Omental fat pad (tissue), 4 donors: ENCODE measurements at places on chromosomes 1 and 21. TPM values are rescaled to one million over a fixed set of nuclear protein-coding genes. Genes with fewer than 3 reads are reported as not detected.

- DNase-seq: no peak
Observed at GRCh38 chr1:153432874-153433681, 16.8 kb downstream of the S100A7A start.

GRCh38 chr1:53507116-53507820 is 48.1 kb downstream of the DMRTB1 start:
- DNase-seq: no peak

GRCh38 chr1:228917342-228917741 is 182.1 kb downstream of the RHOU start:
- DNase-seq: no peak

RAP1GAP gene
- 0.74 TPM for total RNA-seq

DNA sequence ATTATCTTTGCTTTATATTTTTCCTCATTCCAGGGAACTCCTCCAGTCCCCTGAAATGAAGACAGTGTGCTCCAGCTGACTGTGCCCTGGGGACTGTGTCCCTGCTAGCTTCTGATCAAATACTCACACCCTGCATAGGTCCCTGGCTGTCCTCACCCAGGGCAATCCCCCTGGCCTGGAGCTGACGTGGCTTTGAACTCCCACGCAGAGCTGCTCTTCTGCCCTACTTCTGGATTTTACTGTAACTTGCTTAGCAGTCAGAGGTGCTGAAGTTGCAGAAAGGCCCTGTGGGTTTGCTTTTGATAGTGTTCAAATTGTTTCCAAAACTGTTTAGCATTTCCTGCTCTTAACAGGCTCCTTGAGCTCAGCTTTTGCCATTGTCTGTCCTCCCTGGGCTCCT is 186.5 kb downstream of the FASLG start:
- no peak for DNase-seq

GRCh38 chr1:172002725-172003345 is 161.5 kb downstream of the DNM3 start:
- DNase-seq: no peak

DNA sequence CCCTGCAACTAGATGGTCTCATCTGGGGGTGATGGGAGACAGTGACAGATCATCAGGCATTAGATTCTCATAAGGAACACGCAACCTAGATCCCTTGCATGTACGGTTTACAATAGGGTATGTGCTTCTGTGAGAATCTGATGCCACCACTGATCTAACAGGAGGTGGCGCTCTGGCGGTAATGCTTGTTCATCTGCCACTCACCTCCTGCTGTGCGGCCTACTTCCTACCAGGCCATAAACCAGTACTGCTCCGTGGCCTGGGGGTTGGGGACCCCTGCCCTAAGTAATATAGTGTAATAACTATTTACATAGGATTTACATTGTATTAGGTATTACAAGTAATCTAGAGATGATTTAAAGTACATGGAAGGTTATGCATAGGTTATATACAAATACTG is 134.9 kb downstream of the CLEC20A start:
- DNase-seq: no peak

TBX19 gene
- 1.4 TPM for total RNA-seq
